ENCODE measurements at places on chromosomes 3 and 15. TPM values are rescaled to one million over a fixed set of nuclear protein-coding genes. Genes with fewer than 3 reads are reported as not detected.

The CD80 gene
- not detected for total RNA-seq

The SEMA6D gene
- not detected for total RNA-seq

DNA sequence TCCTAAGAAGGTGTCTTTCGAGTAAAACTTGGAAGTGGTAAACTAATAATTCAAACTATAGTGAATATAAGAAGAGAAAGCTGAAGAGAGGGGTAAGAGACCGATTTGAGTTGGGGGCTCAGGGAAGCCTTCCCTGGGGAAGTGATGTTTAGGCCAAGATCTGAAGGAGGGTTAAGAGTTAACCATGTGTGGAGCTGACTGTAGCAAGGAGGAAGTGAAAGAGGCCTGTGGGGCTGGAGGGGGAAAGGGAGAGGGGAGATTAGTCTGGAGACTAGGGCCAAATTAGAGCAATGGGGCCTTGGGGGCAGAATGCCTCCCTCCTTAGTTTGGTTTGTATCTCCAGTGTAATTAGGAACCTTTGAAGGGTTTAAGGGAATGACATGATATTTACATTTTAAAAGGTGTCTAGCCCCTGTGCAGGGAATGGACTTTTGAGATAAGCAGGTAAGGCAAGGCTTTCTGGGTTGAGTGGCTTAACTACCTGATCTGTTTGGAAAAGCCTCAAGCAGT is 2.2 kb downstream of the ZNF592 start:
- H3K27me3 ChIP-seq, result no peaks in the 10 kb centered on the region
- H3K36me3 ChIP-seq, result peaks cover 2% of the 10 kb centered on the region
- no peak for DNase-seq

The FEZF2 gene
- not detected for total RNA-seq

The GAP43 gene
- total RNA-seq, result not detected

The CIB2 gene
- 1.5 TPM for total RNA-seq

DNA sequence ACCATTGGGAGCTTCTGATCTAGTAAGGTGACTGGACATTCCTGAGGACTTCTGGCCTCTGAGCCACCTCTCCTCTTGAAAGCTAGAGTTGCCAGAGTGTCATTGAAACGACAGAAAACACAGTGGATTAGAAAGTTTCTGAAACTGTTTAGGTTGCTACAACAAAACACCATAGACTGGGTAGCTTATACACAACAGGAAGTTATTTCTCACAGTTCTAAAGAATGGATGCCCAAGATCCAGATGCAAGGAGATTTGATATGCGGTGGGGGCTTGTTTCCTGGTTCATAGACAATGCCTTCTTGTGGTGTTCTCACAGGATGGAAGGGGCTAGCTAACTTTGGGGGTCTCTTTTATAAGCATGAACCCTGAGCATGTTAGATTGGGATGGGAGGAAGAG is 43.3 kb upstream of the ZNF385D start:
- no peaks in the 10 kb centered on the region for H3K4me1 ChIP-seq
- H3K4me3 ChIP-seq, result no peak overlapping the region
- H3K36me3 ChIP-seq, result no peaks in the 10 kb centered on the region
- H3K27me3 ChIP-seq, result no peaks in the 10 kb centered on the region

Measured in naive thymus-derived CD4-positive, alpha-beta T cell (primary cell).